BJ (cell line): ENCODE measurements at places on chromosomes 6 and 20. TPM values are rescaled to one million over a fixed set of nuclear protein-coding genes. Genes with fewer than 3 reads are reported as not detected.

DNA sequence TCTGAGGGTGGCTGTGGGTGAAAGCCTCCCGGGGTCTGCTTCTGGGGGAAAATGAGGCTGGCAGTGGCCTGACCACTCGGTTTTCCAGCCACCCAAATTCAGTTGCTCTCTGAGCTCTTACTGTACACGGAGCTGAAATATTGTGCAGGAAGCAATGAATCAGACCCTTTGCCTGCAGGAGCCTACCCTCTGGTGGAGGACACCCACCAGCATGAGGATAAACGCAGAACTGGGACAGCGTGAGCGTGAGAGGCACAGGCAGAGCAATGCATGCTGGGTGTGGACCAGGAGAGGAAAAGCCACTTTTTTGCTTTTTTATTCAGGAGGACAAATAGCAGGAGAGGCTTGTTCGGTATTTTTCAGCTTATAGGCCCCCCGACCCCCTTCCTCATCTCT is 298.0 kb downstream of the QKI start:
- no peak for DNase-seq

DNA sequence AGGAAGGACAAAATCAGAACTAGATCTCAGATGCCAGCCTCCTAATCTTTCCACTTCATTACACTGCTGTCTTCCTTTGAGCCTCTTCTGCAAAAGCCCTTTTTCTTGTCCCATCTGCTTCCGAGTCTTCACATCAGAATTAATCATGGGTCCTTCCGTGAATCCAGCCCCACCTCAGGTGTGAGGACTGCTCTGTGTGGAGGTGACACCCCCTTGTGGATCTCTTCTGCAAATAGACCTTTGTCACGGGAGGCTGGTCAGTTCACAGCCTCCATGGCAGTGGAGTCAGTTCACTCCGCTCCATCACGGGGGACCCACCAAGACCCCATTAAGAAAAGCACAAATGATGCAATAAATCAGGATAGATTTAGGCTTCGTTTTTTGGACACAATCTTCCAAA is 171.1 kb downstream of the ADAT2 start:
- DNase-seq = no peak

- DNase-seq = no peak
Measured at GRCh38 chr6:30931272-30931671, 698 bp downstream of the SFTA2 start.

- no peak for DNase-seq
Measured at GRCh38 chr6:23873161-23873560, 252.9 kb upstream of the NRSN1 start.

- DNase-seq = no peak
Measured at GRCh38 chr6:16995511-16996250, 106.2 kb upstream of the STMND1 start.

SIRPA gene
- 23.2 and 34.1 TPM in 2 replicates for polyA plus RNA-seq
